ENCODE measurements at places on chromosomes 7 and 10. TPM values are rescaled to one million over a fixed set of nuclear protein-coding genes. Genes with fewer than 3 reads are reported as not detected.

- DNase-seq = no peak
Measured at GRCh38 chr10:105838392-105838791, 1197.3 kb downstream of the SORCS3 start.

DNA sequence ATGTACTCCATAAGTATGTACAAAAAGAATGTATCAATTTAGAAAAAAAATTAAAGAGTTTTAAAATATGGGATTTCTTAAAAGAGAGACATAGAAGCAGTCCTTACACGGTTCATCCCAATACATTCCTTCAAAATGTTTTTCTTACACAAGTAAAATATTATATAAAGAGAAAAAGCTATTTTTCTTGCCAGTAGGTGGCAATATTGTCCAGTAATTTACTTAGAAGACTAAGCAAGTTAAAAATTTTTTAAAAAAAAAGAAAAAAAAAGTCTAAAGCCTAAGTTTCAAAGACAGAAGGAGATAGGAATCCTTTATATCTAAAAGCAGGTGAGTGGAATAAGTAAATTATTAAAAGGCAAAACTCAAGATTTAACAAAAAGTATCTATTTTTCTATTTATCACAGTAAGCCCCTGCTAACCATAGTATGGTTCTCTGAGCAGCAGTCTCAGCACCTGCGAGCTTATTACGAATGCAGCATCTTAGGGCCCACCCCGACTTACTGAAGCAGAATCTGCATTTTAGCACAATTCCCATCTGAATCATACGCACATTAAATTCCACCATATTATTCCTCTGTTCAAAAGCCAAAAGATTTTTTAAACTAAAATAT is 240.6 kb downstream of the DGKI start:
- DNase-seq = no peak

Gene VWDE
- total RNA-seq = 0.10 TPM

Gene UNCX
- total RNA-seq = not detected

All from posterior vena cava (tissue), 2 donors.